ENCODE measurements at places on chromosomes 2 and 18.

DNA sequence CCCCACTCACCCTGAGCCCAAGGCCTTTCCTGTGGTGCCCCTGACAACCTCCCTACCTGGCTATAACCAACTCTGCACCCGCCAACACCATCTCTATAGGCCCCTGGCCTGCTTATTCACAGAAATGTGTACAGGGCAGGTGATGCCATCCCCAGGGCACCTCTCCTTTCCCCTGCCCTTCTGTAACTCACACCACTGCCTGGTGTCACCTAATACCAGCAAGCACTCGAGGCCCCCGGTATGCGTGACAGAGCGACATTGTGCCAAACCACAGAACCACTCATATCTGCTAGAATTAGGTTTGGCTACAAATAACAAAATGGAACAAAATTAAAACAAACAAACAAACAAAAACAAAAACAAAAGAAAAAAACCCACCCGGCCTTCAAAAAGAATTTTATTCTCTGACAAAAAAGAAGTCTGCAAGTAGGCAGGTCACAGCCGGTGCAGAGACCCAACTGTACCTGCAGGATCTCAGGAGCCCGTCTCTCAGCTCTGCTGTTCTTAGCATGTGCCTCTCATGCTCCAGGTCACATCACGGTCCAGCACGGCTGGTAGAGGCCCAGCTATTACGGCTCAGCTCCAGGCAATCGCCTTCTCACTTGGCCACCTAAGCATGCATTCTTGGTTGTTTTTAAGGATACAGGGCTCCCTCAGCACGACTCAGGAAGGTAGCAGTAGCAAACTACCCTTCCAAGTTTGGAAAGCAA, 51.4 kb downstream of the FAM178B start:
- peaks cover 14% of the 10 kb centered on the region for H3K4me1 ChIP-seq
- DNase-seq: no peak
- H3K27ac ChIP-seq: no peak overlapping the region
- H3K36me3 ChIP-seq: no peaks in the 10 kb centered on the region
- no peak overlapping the region for H3K4me3 ChIP-seq
- H3K27me3 ChIP-seq: peaks cover 8% of the 10 kb centered on the region

- no peaks in the 10 kb centered on the region for H3K36me3 ChIP-seq
- H3K27me3 ChIP-seq: peaks cover 98% of the 10 kb centered on the region
- peaks cover 50% of the 10 kb centered on the region for H3K4me1 ChIP-seq
- no peak overlapping the region for H3K4me3 ChIP-seq
- H3K27ac ChIP-seq: no peak overlapping the region
These were observed 1.3 kb downstream of the GBX2 start for GRCh38 chr2:236166796-236167296.

DNA sequence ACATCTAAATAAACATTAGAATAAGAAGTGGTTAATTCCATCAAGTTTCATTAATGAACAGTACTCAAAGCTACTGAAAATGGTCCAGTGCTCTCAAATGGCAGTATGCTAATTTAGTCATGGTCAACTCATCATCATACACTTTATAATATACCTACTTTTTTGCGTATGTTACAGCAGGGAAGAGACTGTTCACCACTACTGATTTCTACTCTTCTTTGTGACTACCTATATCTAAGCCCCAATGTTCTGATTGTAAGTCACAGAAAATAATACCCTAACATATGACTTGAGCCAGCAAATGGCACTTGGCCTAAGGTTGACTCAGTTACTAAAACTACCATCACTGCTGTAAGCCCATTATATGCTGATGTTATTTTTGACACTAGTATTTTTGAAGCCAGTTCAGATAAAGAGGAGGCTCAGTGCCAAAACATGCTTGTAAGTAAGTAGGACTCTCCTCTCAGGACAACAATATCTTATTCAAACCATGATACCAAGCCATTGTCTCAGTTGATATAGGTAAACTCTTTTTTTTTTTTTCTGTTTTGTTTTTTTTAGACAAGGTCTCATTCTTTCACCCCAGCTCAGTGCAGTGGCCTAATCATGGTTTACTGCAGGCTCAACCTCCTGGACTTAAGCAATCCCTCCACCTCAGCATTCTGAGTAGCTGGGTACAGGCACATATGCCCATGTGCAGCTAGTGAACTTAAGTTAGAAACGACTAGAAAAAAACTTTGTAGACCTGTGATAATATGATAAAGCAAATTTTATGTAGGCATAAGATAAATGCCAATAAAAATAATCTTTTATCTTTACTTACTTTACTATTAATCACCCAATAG, 266.9 kb downstream of the ZNF385B start:
- H3K4me3 ChIP-seq: no peak overlapping the region
- no peaks in the 10 kb centered on the region for H3K27me3 ChIP-seq
- no peak overlapping the region for H3K27ac ChIP-seq
- H3K36me3 ChIP-seq: no peaks in the 10 kb centered on the region

DNA sequence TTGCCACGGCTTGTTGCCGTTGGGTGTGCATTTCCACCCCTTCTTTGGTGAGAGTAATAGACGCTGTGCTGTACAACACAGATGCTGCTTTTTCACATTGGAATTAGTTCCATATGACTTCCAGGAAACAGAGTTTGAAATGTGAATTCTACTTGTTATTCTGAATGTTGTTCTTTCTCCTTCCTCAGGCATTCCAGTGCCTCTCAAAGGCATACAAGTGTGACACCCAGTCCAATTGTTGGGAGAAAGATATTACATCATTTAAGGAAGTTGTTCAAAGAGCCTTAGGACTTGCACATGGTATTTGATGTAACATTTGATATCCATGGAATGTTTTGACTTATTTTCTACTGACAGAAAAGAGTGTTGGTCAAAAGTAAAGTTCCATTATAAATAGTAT, 134.4 kb upstream of the LTBP1 start:
- no peaks in the 10 kb centered on the region for H3K27me3 ChIP-seq
- H3K27ac ChIP-seq: peak overlapping the region; percentile 38
- DNase-seq: peak; percentile 68
- no peak overlapping the region for H3K4me3 ChIP-seq
- H3K36me3 ChIP-seq: peaks cover 6% of the 10 kb centered on the region
- no peaks in the 10 kb centered on the region for H3K4me1 ChIP-seq

GRCh38 chr2:199684832-199685231, 166.2 kb downstream of the FTCDNL1 start:
- H3K36me3 ChIP-seq: no peaks in the 10 kb centered on the region
- H3K4me3 ChIP-seq: no peak overlapping the region
- DNase-seq: no peak
- H3K4me1 ChIP-seq: no peaks in the 10 kb centered on the region
- no peak overlapping the region for H3K27ac ChIP-seq

DNA sequence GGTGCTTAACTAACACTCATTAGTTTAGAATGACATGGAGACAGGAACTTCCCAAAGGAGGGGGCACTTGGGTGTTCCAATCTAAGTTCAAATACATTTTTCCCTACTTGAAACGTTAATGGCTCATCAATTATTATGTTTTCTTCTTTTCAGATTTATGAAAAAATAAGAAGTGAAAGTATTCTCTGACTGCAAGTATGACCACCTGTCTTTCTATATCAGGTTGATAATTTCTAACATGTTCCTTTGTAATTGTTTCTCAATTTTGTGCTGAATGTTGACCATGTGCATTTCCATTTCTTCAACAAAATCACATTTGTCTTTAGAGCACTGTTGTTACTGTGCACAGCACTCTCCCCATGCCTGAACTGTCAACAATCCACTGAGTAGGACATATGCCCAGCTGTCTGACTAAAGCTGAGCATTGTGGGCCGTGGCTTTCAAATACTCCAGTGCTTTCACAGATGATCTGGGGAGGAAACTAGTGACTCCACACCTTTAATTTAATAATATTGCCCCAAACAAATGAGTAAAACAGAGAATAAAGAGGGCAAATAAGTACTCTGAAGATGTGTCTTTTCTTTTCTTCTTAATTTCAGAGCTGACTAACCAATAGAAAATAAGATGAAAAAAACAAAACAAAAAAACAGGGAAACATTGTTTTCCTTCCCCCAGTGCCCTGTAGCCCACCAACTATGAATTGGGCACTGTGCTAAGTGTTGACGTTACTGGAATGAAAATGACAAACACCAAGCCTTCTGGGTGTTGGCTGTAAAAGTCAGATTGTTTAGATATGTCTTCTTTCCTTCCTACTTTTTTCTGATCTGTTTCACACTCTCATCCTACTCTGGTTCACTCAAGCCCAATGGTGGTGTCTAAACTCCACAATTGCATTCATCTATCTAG, 16.0 kb downstream of the LANCL1 start:
- no peak overlapping the region for H3K4me3 ChIP-seq
- no peaks in the 10 kb centered on the region for H3K27me3 ChIP-seq
- peaks cover 14% of the 10 kb centered on the region for H3K36me3 ChIP-seq
- peaks cover 6% of the 10 kb centered on the region for H3K4me1 ChIP-seq
